Chondrocyte (in vitro differentiated cells): ENCODE measurements at places on chromosomes 11 and 22. TPM values are rescaled to one million over a fixed set of nuclear protein-coding genes. Genes with fewer than 3 reads are reported as not detected.
A peak's percentile ranks its signal among the peaks of the same experiment; 100 is the strongest.

DNA sequence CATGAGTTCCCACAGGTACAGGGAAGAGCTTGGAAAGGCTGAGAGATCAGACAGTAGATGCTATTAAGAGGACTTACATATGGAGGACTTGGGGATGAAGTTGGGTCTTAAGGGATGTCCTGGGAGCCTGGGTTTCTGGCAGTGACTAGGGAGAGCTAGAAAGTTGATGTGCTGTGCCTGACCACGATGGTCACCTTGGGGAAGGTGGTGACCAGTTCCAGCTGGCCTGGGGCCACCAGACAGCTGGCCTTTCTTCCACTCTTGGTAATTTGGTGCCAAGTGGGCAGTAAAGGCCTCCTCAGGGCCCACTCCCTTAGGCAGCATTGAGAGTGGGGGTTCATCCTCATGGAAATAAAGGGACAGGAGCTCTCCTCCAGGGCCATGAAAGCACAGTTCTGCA lies 13.9 kb upstream of the CSF2RB start:
- H3K4me1 ChIP-seq, result no peaks in the 10 kb centered on the region
- no peak for DNase-seq
- H3K4me3 ChIP-seq, result no peak overlapping the region
- peaks cover 3% of the 10 kb centered on the region for H3K36me3 ChIP-seq
- no peak overlapping the region for H3K27ac ChIP-seq

DNA sequence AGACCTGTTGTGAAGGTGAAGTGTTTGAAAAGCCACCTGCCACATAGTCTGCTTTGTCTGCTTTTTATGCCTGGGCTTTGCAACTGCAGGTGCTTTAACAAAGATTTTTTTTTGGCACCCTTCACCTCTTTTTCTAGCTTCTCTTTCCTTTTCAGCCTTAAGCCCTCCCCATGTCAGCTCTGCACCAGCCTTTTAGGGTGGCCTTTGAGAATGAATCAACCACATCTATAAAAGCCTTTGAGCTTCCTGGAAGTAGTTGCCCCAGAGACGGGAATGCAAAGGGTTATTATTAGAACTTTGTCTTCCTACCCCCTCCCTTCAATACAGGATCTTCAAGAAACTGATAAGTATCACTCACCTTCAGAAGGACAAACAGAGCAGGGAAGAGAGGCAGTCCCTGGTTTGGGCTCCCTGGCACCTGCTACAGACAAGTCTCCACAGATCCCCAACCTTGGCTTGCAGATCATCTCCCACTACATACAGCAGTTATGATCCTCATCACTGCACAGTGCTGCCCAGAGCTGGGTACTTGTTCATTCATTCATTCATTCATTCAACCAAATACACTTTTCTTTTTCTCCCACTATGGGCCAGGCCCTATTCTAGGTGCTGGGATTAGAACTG lies 8.0 kb downstream of the PVALB start:
- DNase-seq, result no peak
- H3K36me3 ChIP-seq, result no peaks in the 10 kb centered on the region
- H3K27ac ChIP-seq, result no peak overlapping the region
- H3K27me3 ChIP-seq, result peaks cover 52% of the 10 kb centered on the region
- H3K4me1 ChIP-seq, result no peaks in the 10 kb centered on the region

DNA sequence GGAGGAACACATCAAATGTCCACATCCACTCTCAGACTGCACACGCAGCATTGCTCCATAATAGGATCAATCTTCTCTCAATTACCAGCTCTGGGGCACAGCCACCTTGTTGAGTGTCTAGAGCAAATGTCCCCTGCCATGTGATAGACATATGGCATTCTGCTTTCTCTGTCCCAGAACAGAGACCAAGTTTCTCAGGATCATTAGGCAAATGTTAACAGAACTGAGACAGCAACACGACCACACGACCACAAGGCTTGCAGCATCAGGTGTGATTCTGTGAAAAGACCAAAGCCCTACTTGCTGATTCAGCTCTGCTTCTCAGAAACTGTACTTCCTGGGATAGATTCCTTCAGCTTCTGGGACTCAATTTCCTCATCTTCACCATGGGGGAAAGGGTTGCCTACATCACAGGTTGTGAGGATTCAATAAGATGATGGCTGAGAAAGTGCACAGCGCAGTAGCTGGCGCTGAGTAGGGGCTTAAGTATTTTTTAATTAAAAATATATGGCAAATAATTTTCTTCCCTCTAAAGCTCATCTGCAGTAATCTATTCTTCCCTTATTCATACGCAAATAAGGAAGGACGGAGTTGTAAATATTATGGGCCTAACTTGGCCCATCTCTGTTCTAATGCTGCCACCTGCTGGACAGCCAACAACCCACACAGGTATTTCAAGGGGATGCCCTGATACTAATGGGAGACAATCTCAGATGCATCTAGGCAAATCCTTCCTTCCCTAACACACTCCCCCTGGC lies 54.3 kb upstream of the USP47 start:
- peaks cover 4% of the 10 kb centered on the region for H3K4me1 ChIP-seq
- H3K4me3 ChIP-seq, result no peak overlapping the region
- DNase-seq, result no peak

DNA sequence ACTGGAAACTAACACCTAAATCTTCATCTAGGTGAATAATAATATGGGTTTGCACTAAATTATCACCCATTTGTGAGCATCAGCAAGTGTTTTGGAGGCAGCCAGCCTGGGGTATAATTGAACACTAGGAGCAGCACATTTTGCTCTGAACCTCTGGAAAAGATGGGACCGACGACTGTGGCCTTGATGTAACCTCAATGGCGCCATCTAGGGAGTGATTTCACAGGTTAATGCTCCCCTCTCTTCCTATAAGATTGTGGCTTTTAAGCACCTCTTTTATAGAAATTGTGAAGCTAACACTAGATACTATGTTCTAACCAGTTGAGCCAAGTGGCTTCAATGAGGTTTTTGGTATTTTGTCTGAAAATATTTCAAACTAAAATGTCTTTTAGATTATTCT lies 203.7 kb downstream of the NELL1 start:
- H3K27ac ChIP-seq, result no peak overlapping the region
- no peaks in the 10 kb centered on the region for H3K4me1 ChIP-seq
- H3K27me3 ChIP-seq, result no peaks in the 10 kb centered on the region
- H3K4me3 ChIP-seq, result no peak overlapping the region
- H3K36me3 ChIP-seq, result no peaks in the 10 kb centered on the region

GRCh38 chr11:66467756-66468155 lies 1.1 kb downstream of the PELI3 start:
- no peak for DNase-seq
- H3K27ac ChIP-seq, result no peak overlapping the region
- H3K36me3 ChIP-seq, result peaks cover 3% of the 10 kb centered on the region
- H3K27me3 ChIP-seq, result no peaks in the 10 kb centered on the region

DNA sequence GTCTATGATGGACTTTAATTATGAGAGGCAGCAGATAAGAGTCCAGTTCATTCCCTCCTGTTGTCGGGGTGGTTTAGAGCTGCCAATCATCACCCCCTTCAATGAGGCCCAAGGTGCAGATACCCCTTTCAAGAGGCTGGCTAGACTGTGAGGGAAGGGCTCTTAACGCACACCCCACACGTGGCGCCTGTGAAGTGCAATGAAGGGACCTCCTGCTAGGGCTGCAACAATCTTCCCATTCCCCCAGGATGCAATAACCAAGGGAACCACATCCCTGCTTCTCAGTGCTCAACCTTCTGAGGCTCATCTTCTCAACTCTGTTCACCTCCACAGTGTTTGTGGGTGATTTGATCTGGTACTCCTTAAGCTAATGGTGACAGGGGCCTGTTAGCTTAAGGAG lies 19.0 kb downstream of the TENM4 start:
- no peak overlapping the region for H3K4me3 ChIP-seq
- no peaks in the 10 kb centered on the region for H3K36me3 ChIP-seq
- no peak for DNase-seq
- H3K4me1 ChIP-seq, result peaks cover 6% of the 10 kb centered on the region

GRCh38 chr22:36862251-36863242 lies 1.7 kb downstream of the NCF4 start:
- H3K4me3 ChIP-seq, result no peak overlapping the region
- no peaks in the 10 kb centered on the region for H3K36me3 ChIP-seq
- DNase-seq, result no peak
- H3K27me3 ChIP-seq, result peaks cover 40% of the 10 kb centered on the region
- H3K27ac ChIP-seq, result no peak overlapping the region

DNA sequence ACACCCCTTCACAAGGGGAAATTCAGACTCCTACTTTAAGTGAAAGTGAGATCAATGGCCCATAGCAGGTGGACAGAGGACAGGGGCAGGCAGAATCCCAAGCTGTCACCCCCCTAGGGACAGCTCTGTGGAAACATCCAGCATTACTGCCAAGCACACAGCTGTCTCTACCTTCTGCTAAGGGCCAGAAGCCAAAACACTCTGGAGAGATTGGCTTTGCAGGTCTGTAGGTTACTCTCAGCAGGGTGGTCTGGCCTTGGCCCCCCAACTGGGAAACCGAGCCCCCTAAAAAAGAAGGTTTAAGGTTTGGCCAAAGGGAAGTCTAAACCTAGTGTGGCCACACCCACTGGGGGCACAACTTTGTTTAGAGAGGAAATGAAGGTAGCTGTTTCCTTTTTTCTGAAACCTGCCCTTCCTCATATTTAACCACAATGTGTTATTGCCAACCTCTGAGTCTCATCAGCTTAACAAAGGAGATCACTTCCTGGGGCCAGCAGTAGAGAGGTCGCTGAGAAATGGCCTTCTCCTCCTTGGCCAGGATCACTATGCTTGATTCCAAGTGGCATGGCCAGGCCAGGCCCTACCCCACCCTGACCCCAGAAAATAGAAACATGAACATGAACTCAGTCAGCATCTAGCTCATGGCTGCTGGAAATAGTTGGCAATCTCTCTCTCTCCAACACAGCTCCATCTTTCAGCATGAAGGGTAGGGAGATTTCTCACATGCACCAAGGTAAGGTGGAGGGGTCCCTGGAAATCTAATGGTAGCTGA lies 25.9 kb upstream of the SCARF2 start:
- H3K4me1 ChIP-seq, result peaks cover 16% of the 10 kb centered on the region
- H3K36me3 ChIP-seq, result peaks cover 13% of the 10 kb centered on the region
- H3K27ac ChIP-seq, result no peak overlapping the region
- H3K4me3 ChIP-seq, result no peak overlapping the region
- peak; percentile 21 for DNase-seq

DNA sequence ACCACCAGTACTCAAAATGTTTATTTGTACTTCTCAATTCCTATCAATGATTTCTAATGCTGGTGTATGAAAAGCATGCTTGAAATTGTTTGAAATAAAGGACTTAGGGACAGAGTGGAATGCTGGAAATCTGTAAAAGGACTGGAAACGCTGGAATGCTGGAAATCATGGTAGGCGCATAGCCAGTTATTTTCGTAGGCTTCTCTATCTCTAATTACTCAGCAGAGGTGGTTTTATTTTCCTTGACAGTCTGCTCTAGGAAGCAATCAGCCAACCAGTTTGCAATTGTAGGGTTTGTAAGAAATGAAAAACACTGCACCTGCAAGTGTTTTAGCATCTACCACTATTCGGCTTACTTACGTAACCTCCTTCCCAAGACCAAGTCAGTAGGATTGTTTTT lies 788 bp downstream of the LIN7C start:
- peaks cover 33% of the 10 kb centered on the region for H3K4me1 ChIP-seq
- H3K27me3 ChIP-seq, result no peaks in the 10 kb centered on the region
- no peak for DNase-seq

GRCh38 chr11:87193756-87194470 lies 156.2 kb downstream of the TMEM135 start:
- no peak overlapping the region for H3K4me3 ChIP-seq
- no peak for DNase-seq
- peaks cover 5% of the 10 kb centered on the region for H3K4me1 ChIP-seq

DNA sequence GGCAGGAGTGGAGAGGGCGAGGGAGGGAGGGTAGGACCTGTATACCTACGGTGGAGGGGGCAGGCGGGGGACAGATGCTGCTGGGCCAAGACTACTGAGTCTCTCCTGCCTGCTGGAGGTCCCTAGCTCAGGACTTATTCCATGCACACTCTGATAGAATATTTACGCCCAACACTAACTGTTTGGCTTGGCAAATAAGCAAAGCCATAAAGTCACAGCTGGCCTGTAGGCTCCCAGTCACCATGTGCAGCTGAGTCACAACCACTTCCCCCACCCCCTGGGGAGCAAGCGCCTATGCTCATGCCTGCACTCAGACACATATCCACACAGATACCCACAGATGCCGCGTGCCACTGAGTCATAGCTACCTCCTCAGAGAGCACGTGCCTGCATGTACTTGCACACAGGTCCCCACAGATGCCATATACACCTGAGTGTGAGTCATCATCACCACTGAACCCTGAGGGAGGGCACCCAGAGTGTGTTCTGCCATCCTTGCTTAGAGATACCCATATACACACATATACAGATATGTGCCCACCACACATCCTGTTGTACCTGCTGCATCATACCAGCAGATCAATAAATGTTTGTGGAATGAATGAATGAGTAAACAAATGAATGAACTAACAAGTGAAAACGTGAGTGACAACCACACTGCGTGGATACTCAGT lies 95.8 kb downstream of the SWAP70 start:
- peak overlapping the region; percentile 99 for H3K27ac ChIP-seq
- no peaks in the 10 kb centered on the region for H3K27me3 ChIP-seq
- peak; percentile 97 for DNase-seq

DNA sequence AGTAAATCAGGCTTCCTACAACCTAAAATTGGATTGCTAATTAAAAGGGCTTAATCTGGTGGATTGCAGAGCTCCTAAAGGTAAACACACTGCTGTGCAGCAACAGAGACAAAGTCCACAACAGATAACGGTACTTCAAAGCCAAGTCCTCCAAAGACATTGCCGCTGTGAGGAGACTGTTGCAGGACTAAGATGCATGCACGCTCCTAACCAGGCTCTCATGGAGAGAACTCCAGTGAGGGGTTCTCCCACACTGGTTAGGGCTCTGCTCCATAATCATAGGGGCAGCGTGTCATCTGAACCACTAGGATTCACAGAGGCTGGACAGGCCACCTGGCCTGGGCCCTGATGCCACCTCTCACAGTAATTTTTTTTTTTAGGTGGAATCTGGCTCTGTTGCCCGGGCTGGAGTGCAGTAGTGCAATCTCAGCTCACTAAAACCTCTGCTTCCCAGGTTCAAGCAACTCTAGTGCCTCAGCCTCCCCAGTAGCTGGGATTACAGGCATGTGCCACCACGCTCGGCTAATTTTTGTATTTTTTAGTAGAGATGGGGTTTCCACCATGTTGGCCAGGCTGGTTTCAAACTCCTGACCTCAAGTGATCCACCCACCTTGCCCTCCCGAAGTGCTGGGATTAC lies 56.9 kb upstream of the ARFGAP3 start:
- H3K36me3 ChIP-seq, result peaks cover 7% of the 10 kb centered on the region
- peaks cover 22% of the 10 kb centered on the region for H3K4me1 ChIP-seq
- no peak for DNase-seq
- no peak overlapping the region for H3K4me3 ChIP-seq

The OR5P2 gene
- total RNA-seq, result 0.92 TPM in 1 of 3 replicates, not detected in the others

The RASGRP2 gene
- 4.7 to 11.4 TPM (median 10.1 TPM) in 3 replicates for total RNA-seq

The ACTN3 gene
- total RNA-seq, result 0.07 TPM in 1 of 3 replicates, not detected in the others

The KCTD14 gene
- total RNA-seq, result 0.36 to 0.48 TPM (median 0.47 TPM) in 3 replicates

The EHF gene
- not detected in 3 replicates for total RNA-seq

The CABP7 gene
- total RNA-seq, result not detected in 3 replicates

The GSTT2 gene
- not detected in 3 replicates for total RNA-seq

The RAB39A gene
- not detected in 3 replicates for total RNA-seq

The MRGPRX4 gene
- total RNA-seq, result not detected in 3 replicates
